ENCODE measurements at places on chromosomes 1 and 21.

GRCh38 chr21:21101911-21102310 is 103.7 kb downstream of the NCAM2 start:
- DNase-seq = no peak

- no peak for DNase-seq
These were observed 1.8 kb downstream of the ATP2B4 start for GRCh38 chr1:203628201-203629015.

DNA sequence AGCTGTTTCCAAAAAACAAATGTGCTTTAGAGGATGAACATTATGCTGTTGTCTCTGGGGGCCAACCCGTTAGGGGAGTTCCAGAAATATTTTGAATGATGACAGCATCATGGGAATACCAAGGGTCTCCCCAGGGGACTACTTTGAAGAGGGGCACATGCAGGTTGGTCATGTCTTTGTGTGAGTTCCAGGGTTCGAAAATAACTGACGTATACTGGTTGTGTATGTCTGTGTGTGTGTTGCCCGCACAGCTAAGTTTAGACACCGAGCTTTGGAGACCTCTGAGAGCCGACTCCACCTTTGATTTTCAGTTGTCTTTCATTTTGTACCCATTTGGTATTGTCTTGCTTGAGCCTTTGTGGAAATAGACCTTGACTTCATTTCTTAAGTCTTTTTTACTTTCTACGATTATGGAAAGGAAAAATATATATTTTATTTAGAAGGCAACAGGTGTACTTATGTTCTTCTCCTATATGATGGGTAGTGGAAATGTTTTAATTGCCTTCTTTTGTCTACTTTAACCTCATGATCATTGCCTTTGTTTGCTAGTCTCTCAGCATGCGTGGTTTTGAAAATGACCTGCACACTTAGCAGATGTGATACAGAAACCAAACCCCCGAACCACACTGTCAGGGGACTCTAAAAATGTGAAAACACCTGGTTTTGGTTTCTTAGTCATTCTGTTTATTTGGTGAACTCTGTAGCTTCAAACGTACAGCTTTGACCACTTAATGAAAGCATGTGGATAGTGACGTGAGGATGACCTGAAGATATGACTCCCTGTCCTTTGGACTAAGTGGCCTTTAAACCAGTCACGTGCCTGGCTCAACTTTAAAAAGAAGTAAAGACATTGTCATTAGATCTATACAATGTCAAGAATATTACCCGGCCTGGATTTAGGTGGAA is 56.5 kb downstream of the GALNT2 start:
- DNase-seq = no peak

DNA sequence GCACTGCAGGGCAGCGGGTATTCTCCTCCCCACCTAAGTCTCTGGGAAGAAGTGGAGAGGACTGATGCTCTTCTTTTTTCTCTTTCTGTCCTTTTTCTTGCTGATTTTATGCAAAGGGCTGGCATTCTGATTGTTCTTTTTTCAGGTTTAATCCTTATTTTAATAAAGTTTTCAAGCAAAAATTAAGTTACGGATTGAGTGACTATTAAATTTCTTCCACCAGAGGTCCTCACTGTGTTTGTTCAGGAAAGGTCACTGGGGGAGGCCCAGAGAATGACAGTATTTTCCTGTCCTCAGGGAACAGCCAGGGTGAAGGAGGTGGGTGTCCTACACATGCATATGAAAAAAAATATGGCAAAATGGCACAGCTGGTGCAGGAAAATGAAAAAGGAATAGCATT is 4.4 kb upstream of the ELF3 start:
- no peak for DNase-seq

- DNase-seq = no peak
These were observed 8.3 kb downstream of the ACTRT2 start for GRCh38 chr1:3029481-3029961.

GRCh38 chr1:58158506-58159433 is 387.8 kb downstream of the OMA1 start:
- DNase-seq = no peak

DNA sequence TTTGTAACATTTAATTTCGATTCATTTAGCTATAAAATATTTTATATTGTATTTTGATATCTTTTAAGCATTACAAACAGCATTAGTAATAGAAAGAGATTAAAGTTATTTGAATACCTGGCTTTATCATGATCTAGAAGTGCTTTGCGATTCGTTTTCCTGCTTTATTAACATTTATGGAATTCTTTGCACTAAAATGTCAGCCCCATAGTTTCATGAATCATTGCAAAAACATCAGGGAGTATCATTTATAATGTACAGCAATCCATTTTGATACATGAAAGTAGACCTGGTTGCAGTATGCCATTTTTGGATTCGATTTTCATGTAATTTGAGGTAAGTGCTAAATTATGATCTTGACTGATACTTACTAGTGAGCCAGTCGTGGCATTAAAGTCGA is 108.0 kb upstream of the DPYD start:
- DNase-seq = no peak

DNA sequence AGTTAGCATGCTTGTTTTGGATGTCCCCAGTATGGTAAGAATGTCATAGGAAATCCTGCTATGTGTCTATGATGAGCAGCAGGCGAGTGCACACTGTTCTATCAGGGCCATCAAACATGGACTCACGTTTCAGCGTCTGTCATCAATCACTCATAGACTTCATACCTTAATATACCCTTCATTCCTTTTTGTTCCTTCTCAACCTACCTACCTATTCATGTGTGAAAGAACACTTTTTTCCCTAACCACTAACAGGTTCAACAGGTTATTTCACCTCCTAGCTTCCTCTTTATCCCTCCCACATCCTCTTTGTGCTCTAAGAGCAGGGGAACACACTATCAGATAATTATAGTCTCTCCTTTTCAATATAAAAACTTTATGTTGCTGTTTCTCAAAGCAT is 300.6 kb downstream of the TM2D1 start:
- no peak for DNase-seq

GRCh38 chr21:38243732-38244406 is 12.9 kb upstream of the KCNJ15 start:
- no peak for DNase-seq

GRCh38 chr21:41228006-41228370 is 60.0 kb downstream of the BACE2 start:
- no peak for DNase-seq

DNA sequence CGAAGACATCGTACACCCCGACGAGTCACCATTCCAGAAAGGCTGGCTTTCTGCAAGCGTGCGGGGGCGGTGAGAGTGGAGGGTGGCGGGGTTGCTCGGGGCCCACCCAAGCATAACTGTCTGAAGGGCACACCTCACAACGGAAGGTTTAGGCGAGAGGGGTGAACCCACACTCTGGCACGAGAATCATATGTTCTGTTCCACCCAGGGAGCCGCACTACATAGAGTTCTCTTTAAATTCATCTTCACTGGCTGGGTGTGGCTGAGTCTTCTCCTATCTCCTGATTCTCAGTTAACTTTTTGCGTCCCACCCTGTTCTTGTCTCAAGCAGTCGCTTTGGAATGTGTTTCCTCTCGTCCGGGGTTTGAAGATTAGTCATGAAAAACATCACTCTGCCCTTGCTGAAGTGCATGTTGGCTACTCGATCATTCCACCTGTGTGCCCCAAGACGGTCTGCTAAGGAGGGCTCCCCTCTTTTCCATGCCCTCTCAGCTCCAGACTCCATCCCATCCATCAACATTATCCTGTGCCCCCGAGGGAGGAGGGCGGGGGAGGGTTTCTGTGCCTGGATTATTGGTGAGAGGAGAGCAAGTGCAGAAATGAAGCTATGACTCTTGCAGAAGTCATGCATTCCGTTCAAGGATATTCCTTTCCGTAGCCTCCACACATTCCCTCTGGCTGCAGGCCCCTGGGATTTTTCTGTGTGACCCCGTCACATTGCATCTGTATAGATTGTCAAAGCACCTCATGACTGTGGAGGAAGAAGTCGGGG is 53.5 kb upstream of the CD34 start:
- no peak for DNase-seq

DNA sequence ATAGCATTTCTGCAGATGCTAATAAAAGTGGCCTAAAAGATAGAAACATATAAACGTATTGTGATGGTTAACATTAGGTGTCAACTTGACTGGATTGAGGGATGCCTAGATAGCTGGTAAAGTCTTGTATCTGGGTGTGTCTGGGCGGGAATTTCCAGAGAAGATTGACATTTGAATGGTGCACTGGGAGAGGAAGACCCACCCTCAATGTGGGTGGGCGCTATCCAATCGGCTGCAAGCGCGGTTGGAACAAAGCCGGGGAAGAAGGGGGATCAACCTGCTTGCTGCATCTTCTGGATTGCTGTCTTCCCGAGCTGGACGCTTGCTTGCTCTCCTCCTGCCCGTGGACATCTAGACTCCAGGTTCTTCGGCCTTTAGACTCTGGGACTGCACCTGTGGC is 114.0 kb upstream of the ZNF644 start:
- no peak for DNase-seq

- DNase-seq = no peak
These were observed 186.6 kb downstream of the GRIK1 start for GRCh38 chr21:29753216-29753615.

DNA sequence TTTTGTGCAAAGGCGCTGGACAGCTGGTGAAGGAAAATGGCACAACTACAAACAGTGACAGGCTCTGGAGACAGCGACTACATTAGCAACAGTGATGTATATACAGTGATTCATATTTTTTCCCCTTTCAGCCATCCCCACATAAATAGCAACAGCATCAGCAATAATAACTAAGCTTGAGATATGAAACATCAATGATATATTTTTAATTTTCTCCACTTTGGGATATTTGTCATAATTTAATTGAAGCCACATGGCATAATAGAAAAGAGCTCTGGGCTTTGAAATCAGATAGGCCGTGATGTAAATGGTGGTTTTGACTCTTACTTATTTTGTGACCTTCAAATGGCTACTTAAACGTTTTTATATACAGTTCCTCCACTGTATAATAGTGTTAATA is 764.3 kb upstream of the PRMT6 start:
- no peak for DNase-seq

- no peak for DNase-seq
These were observed 21.1 kb downstream of the C1orf115 start for GRCh38 chr1:220711056-220711809.

DNA sequence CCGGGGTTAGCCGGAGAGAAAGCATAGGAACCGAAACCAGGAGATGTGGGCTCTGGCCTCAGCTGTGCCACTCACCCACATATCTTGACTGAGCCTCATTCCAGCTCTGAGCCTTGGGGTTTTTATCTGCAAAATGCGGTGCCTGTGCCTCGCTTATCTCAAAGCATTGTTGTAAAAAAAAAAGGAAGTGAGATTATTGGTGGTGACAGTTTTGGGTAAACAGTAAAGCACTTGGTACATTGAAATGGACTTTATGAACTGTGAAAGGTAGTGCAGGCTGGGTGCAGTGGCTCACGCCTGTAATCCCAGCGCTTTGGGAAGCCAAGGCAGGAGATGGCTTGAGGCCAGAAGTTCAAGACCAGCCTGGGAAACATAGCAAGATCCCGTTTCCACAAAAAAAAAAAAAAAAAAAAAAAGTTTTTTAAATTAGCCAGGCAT is 3.8 kb downstream of the PTAFR start:
- no peak for DNase-seq

DNA sequence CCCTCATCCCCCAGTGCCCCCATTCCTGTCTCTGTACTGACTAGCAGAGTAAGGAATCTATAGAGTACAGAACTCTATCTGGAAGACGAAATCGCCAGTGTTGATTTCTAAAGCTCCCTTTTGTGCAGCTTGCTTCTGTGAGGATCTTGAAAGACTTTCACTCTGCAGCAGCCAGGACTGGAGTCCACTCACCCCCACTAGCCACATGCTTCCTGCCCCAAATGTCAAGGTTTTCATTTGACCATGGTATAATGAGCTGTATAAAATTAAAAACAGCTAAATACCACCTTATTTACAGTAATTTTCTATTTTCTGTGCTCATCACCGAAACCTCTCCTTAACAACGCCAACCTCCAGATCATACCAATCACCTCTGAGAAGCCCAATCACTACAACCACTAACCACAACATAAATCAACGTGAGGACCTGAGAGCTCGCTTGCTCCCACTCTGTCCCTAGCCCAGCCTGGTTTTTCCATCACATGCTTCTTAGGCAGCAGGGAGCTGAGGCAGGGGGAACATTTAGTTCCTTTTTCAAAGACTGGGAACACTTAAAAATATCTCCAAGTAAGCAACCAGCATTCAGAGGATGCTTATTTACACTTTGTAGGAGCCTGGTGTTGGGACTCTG is 56.1 kb upstream of the IRF2BP2 start:
- no peak for DNase-seq
